ENCODE measurements at places on chromosomes 2 and 18. TPM values are rescaled to one million over a fixed set of nuclear protein-coding genes. Genes with fewer than 3 reads are reported as not detected.

The PDE11A gene
- total RNA-seq, result 2.4 TPM

The TMEM169 gene
- total RNA-seq, result 1.6 TPM

The NOSTRIN gene
- 36.2 TPM for total RNA-seq

The ANKRD36 gene
- total RNA-seq, result 69.6 TPM

The PDCD1 gene
- total RNA-seq, result 0.27 TPM

The ACKR3 gene
- 90.5 TPM for total RNA-seq

The MYO7B gene
- 0.62 TPM for total RNA-seq

The PKDCC gene
- 367 TPM for total RNA-seq

The CELF4 gene
- total RNA-seq, result 0.45 TPM

The RTKN gene
- total RNA-seq, result 76.0 TPM

The FNDC4 gene
- total RNA-seq, result 6.3 TPM

The C2orf66 gene
- total RNA-seq, result 0.36 TPM

The TMEM185B gene
- 19.9 TPM for total RNA-seq
